ENCODE measurements at places on chromosomes 7 and 10.

GRCh38 chr7:156751319-156751718 is 110.7 kb downstream of the RNF32 start:
- no peak for DNase-seq

DNA sequence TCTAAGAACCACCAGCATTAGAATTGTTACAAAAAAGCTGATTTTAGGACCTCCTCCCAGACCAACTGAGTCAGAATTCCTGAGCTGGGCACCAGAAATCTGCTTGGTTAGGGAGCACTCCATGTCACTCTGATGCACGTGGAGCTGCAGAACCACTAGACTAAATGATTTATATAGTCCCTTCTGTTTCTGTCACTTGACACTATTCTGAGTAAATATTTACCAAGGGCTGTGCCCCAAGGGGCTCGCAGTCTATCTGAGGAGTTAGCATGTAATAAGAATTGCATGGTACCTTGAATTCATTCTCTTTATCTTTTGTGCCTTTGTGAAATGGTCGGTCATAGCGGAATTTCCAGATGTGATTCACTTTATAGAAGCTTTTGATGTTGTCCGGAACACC is 196.0 kb upstream of the IMMP2L start:
- DNase-seq = no peak

GRCh38 chr7:98771941-98772603 is 97.7 kb downstream of the TMEM130 start:
- no peak for DNase-seq

- no peak for DNase-seq
These were observed 14.1 kb downstream of the SUMF2 start for GRCh38 chr7:56078196-56078595.

GRCh38 chr10:110918269-110918642 is 724 bp downstream of the BBIP1 start:
- DNase-seq = peak; percentile 92

DNA sequence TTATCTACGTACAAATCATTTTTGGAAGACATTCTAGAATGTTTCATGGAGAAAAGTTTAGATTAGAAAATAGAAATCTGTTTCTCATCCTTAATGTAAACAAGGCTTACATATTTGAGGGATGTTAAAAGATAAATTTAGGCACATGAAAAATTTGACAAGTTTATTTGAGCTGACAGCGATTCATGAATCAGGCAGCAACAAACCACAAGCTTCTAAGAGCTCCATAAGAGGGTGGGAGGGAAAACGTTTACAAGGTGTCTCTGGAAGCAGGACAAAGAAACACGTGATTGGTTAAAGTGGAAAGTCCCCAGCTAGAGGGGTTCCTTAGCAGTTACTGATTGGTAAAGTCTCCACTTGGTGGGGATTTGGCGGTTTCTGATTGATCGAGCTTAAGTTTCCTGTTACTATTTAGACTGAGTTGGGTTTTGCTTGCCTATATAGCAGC is 228.9 kb upstream of the PITRM1 start:
- no peak for DNase-seq

- peak; percentile 58 for DNase-seq
These were observed 105.2 kb downstream of the NEURL1 start for GRCh38 chr10:103598654-103599115.

- no peak for DNase-seq
These were observed 137.3 kb downstream of the HECW1 start for GRCh38 chr7:43249823-43250145.

DNA sequence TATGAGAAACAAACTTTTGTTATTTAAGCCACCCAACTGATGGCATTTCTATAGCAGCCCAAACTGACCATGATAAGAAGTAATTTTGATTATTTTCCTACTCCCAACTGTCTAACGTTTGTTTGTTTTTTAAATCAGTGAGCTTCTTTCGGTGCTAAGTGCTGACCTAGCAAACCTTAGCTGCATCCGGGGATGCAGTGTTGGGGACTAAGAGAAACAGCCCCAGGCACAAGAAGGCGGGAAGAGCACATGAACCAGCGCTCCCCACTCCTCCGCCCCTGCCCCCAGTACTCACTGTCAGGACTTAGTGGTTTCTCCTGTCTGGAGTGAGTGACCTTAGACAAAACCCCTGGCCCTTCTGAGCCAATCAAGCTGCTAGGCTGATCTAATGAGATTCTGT is 168.8 kb downstream of the CALN1 start:
- no peak for DNase-seq

DNA sequence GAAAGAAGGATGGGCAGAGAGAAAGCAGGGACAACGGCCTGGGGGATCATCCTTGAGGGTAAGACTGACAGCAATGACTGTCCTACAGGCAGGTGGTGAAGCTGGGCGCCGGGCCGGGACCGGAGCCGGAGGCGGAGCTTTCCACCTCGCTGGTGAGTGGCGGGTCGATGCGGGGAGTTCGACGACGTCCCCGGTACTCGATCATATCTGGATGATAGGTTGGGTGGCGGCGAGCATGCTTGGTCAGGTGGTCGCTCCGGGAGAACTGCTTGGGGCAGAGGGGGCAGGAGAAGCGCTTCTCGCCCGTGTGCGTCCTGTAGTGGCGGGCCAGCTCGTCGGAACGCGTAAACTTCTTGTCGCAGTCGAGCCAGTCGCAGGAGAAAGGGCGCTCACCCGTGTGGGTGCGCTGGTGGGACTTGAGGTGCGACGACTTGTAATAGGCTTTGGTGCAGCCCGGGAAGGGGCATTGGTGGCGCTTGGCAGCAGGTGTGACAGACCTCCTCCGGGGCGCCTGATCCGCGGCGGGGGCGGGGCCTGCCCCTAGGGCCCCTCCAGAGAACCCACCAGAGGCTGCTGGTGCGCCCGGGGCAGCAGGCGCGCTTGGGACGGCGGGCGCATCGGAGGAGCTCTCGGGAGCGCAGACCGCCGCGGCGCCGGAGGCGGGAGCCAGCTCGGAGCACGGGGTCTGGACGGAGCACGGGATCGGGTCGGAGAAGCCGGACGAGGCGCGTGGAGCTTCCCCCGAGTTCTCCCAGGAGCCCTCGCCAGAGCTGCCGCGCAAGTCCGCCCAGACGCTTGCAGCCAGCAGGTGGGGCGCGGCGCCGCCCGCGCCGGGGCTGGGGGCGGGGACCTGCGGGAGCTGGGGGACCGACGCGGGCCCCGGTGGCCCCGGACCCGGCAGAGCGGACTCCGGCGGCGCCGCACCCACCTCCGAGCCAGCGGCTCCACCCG is 752 bp downstream of the KLF14 start:
- no peak for DNase-seq

- DNase-seq = no peak
These were observed 461 bp upstream of the FIGNL1 start for GRCh38 chr7:50450590-50451032.

- no peak for DNase-seq
These were observed 168.2 kb downstream of the CACNA2D1 start for GRCh38 chr7:82275342-82275741.

DNA sequence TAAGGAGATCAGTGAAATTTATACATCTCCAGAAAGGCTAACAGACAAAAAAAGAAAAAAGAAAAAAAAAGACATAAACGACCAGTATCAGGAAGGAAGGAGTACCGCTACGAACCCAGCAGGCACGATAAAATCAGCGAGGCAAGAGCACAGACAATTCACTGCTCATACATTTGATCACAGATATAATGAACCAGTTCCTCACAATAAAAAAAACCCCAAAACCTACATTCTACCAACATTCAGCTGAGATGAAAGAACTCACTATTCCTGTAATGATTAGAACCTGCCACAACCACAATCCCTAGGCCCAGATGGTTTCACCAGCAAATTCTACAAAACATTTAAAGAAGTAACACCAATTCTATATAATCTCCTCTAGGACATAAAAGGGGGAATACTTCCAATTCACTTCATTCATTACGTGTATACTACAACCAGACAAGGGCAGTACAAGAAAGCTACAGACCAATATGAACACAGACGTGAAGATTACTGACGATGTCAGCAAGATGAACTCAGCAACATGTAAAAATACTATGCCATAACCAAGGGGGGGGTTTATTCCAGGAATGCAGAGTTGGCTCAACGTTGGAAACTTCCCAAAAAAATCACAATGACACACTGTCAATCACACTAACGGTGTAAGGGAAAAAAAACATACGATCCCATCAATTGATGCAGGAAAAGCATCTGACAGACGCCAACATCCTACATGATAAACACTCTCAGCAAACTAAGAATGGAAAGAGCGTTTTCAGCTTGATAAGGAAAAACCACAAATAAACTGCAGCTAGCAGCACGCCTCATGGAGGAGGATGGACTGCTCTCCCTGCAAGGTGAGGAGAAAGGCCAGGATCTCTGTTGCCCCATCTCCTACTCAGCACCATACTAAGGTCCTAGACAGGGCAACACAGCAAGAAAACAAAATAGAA is 256.2 kb downstream of the ELFN1 start:
- no peak for DNase-seq

DNA sequence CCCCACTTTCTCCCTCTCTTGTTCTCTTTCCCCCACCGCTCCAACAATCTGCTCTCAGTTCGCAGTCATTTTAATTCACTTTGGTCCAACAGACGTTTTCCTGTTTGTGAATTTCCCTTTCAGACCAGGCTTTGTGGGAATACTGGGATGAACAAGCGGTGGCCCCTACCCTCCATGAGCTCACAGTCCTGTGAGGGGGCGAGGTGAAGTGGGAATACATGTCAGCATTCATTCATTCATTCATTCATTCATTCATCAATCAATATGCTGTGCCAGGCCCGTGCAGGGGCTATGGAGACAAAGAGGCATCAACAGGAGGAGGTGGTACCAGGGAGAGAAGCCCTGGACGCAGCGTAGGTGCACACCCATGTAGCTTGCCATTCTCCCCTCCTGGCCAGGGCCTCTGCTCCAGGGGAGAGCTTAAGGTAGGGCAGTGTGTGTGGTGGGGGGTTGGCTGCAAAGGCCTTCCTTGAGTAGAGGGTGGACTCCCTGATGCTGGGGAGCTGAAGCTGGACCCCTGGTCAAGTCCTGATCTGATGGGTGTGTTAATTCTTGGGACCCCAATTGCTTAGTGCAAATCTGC is 16.1 kb downstream of the PRF1 start:
- DNase-seq = no peak

DNA sequence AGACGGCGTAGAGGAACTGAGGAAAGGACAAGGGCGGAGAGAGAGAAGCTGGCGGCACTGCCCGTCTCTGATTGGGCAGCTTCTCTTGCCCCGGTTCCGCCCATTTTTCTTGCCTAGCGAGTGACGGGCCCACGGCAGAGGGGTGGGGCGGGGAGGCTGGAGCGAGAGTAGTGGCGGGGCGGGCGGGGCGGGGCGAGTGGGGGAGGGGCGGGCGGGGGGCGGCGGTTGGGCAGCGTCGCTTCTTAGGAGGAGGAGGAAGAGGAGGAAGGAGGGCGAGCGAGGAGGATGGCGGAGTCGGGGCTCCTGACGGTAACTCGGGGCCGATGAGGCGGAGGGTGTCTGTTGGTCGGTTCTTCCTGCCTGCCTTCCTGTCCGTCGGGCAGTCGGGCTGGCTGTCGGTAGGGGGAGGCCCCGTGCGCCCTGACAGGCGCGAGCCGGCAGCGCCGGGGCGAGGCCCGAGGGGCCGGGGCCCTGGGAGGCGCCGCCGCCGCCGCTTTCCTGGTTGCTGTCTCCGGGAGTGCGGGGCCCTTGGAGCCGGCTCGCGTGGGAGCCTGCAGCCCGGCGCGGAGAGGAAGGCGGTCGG is at the start of gene SHOC2:
SHOC2 (plus strand) TSS at position 256 of the 583 bp plus-strand sequence. CDS start 44,755 bp downstream, outside the sequence.
- no peak for DNase-seq

GRCh38 chr10:72204296-72204695 is 11.5 kb upstream of the ANAPC16 start:
- DNase-seq = no peak

DNA sequence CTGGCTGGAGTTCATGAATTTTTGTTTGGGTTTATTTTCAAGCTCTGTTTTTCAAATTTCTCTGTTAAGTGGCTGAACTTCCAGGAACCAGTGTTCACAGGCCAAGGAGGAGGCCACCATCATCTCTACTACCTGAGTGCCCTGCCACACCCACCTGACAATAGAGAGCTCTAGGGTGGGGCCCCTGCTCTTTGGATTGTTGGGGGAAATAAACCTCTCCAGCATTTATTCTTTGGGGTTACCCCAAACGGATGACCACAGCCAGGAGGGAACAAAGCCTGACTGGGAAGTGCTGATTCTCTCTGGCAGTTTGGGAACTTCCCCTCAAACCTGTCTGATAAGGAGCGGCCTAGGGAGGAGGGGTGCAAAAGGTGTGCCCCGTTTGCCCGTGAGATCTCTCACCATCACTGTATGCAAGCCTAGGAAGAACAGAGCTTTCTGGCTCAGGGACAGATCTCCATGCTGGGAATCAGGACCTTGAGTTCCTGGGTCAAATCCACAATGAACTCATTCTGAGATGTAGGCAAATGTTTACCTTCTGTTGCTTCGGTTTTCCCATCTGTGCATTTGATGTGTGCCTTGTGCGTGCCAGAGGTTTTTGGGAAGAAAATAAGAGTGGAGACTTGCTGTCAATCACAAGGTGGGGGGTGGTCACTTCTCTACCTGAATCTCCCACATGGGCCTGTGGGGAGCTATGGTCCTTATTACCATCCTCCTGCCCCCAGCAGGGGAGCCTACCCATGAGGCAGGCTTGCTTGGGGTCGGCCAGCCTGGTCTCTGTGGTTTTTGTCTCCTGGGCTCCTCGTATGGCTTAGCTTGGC is 27.7 kb upstream of the PDCD4 start:
- DNase-seq = no peak

DNA sequence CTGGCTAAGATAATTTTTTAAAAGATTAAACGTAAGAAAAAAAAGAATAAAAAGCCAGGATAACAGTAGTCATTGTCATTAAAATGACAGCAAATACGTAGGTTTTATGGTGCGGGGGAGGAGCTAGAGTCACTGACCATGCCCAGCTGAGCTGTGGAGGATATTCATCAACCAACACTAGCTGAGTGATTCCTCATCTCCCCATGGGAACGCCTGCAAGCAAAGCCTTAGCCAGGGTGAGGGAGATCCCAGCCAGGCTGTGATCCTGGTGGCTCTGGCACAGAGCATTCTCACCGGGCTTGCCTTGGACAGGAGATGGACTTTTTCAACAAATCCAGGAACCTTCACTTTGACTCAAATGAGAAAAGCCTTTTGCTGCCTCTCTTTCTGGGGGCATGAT is 94.2 kb downstream of the HIP1 start:
- DNase-seq = no peak

DNA sequence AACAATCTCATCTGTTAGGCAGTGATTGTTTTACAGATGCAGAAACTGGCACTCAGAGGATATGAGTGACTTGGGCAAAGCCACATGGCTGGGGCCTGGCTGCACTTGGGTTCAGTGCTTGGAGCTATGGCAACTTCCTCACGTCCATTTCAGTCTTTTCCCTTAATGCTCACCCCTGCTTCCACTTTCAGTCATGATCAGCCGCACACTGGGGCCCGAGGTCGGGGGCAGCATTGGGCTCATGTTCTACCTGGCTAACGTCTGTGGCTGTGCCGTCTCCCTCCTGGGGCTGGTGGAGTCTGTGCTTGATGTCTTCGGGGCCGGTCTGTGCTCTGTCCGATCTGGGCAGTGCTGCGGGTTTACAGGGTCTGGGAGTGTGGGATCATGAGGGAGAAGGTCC is 3.0 kb downstream of the SLC12A9 start:
- DNase-seq = no peak

DNA sequence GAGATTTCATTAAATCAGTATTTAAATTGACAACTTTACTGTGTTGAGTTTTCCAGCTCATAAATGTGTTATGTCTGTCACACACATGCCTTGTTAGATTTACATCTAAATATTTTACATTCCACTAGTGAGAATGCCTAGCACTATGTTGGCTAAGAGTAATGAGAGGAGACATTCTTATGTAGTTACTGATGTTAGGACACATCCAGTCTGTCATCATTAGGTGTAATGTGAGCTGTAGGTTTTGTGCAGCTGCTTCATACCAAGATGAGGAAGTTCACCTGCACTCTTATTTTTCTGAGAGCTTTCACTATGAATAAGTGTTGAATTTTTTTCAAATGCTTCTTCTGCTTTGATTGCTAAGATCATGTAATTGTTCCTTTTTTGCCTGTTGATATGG is 218.0 kb upstream of the IGFBP3 start:
- DNase-seq = no peak

Measured in hematopoietic multipotent progenitor cell treated with erythropoietin and hydrocortisone succinate and interleukin-3 and kit ligand, for 17 days (in vitro differentiated cells).